Fibroblast of skin of right biceps (primary cell): ENCODE measurements at places on chromosomes 1 and 21.

- DNase-seq, result peak; percentile 46
Observed at GRCh38 chr1:82225421-82226185, 424.9 kb downstream of the ADGRL2 start.

DNA sequence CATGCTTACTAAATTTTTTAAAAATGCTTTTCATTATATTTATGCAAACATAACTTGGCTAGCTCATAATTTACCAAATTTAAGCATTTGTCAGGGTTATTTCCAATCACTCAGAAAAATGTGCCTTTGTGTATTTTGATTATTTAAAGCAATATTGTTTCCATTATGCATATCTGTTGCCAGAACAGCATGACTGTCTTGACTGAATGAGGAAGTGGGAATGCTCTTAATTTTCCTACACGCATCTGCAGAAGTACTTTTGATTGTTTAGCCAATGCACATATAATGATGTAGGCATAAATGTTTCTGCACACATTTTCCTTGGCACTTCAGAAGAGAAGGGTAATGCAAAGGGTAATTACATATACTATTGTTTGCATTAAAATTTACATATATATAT is 92.5 kb upstream of the ADGRL2 start:
- DNase-seq, result no peak

- no peak for DNase-seq
Observed at GRCh38 chr1:25135909-25136308, 96.4 kb downstream of the SYF2 start.

- DNase-seq, result peak; percentile 98
Observed at GRCh38 chr1:84365225-84366221, 32.8 kb upstream of the DNASE2B start.

DNA sequence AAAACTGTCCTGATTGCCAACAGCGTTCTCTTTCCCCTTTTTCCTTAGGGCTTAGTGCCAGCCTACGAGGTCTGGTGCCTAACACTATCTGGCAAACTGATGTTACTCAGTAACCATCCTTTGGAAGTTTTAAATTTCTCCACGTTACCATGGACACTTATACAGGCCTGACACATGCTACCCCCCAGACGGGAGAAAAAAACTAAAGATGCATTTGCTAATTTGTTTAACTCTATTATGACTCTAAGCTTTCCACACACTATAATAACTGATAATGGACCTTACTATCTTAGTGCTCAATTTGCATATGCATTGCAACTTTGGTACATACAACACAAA is 36.8 kb downstream of the CLCA1 start:
- peak; percentile 11 for DNase-seq

DNA sequence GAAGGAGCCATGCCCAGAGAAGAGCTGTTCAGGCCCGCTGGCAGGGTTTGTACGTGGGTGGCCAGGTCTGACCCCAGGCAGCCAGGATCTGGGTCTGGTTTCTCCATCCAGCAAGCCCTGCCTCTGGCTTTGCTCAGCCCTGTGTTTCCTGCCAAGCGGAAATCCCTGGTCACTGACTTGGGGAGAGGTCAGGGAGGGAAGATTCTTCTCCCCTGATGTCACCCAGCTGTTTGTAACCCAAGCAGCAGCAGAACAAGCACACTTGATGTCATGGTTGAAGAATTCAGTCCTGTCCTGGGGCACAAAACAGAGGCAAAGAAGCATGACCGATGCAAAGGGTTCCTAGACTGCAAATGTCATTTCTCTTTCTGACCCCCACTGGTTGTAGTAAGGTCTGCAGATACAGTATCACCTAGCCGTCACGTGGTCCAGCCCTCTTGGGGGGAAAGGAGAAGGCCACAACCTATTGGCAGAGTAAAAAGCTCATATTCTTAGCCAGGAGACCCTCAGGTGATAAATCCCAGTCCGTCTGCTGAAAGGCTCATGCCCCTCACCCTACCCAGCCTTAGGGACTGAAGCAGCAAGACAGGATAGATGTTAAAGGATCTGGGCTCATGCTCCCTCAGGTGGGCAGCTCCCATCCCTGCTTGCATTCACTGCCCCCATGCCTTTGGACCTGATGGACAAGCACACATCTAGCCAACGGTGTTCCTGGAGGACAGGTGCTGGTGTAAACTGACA is 120.9 kb downstream of the SYT2 start:
- peak; percentile 98 for DNase-seq

- DNase-seq, result no peak
Observed at GRCh38 chr1:29632806-29633615, 396.7 kb downstream of the PTPRU start.

GRCh38 chr1:63988941-63989340 is 214.5 kb upstream of the UBE2U start:
- DNase-seq, result no peak

DNA sequence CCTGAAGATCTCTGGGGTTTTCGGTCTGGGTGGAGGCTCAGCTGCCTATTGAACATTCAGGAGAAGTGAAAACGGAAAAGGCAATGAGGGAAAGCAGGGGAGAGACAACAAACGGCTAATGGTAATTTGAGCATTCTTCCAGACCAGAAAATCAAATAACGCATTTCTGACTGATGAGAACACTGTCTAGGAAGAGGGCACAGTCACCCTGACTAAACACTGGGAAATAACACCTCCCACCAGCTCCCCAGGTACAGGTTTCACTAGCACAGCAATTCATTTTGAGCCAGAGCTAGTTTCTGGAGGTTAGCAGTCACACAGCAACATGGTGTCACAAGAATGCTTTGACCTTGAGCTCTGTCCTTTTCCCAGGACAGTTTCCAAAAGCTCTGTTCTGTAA is 21.1 kb downstream of the NCF2 start:
- peak; percentile 61 for DNase-seq

DNA sequence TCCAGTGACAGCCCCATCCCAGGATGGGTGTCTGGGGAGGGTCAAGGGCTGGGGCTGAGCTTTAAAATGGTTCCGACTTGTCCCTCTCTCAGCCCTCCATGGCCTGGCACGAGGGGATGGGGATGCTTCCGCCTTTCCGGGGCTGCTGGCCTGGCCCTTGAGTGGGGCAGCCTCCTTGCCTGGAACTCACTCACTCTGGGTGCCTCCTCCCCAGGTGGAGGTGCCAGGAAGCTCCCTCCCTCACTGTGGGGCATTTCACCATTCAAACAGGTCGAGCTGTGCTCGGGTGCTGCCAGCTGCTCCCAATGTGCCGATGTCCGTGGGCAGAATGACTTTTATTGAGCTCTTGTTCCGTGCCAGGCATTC is 24.2 kb downstream of the PCSK9 start:
- no peak for DNase-seq

GRCh38 chr1:202357506-202357905 is 9.0 kb downstream of the PPP1R12B start:
- DNase-seq, result no peak

DNA sequence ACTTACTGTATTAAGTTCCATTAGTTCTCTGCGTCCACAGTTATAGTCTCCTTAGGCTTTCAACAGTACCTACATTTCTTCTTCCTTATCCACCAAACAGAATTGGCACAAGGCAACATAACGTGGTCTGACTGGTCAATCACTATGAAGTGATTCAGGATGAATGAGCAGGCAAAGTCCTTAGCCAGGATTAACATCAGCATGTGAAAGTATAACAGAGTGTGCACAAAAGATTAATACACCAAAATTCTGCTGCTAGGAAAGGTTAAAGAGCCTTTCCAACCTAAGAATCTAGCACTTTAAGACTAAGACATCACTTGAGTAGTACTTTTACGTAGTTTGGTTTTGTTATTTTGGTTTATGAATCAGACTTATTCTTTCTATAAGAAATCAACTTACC is 15.8 kb downstream of the DEPDC1 start:
- DNase-seq, result no peak

- DNase-seq, result peak; percentile 94
Observed at GRCh38 chr1:51636764-51637522, 20.1 kb downstream of the OSBPL9 start.

DNA sequence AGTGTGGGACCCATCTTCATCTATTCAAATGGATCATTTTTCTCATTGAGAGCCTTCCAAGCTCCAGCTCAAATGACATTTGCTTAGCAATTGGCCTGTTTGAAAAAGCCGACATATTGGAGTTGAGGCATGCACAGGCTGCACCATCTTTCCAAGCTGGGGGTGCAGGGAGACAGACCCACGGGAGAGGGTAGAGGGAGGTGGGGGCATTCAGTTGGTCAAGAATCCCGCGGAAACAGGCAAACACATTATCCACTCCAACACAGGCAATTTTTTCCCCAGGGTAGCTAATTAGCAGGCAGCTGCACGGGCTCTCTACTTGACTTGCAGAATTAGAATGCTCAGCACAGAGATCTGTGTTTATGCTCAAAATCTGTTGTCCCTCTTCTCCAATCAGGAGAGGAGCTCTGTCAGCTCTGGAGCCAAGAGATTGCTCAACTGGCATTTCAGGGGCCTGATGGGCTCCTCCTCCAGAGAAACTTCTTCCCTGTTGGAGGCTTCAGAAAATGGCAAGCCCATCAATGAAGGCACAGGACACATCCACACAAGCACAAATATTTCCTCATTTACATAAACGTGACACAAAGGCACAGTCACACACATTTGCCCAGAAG is 267.8 kb downstream of the FOXD2 start:
- no peak for DNase-seq

DNA sequence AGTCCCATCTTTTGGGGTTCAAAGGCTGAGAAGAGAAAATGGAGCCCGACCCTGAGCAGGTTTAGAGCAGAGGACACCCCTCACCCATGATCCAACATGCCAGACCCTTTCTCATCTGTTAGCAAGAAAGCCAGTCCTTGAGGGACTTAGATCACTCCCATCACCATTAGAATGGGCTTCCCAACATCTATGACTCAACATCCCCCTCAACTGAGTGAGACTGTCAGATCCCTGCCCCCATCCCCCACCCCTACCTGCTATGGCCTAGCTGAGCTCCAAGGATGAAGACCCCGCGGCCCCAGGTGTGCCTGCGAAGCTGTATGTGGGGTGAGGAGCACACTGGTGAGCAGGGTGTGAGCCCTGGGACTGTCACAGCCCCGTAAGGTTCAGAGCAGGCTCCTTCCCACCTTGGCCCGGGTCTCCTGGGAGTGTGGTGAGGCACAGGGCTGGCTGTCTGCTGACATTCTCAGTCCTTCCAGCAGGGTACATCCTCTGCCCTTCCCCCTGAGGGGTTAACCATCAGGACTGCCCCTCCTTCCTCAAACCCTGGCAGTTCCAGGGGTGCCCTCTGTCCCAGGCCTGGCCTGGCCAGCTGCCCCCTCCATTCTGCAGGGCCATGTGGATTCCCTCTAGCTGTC is 21.4 kb upstream of the BLACAT1 start:
- no peak for DNase-seq

- DNase-seq, result no peak
Observed at GRCh38 chr1:2941907-2942306, 79.4 kb upstream of the ACTRT2 start.

GRCh38 chr21:31133243-31133830 is 95.1 kb upstream of the KRTAP19-8 start:
- no peak for DNase-seq

GRCh38 chr1:217072926-217073325 is 349.7 kb upstream of the ESRRG start:
- DNase-seq, result no peak

DNA sequence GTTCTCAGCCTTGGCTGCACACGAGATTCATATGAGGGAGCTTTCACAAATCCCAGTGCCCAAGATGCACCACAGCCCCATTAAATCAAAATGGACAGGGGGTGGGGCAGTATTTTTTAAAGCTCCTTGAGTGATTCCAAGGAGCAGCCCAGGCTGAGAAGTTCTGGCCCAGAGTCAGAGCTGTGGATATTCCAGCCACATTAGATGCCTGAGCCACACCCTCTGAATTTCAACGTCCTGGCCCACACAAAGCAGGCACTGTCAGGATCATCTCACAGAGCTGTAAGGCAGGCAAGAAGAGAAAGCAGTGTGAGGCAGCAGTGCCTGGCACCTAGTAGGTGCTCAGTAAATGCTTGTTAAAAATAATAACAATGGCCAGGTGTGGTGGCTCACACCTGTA is 37.4 kb downstream of the PAX7 start:
- DNase-seq, result no peak

DNA sequence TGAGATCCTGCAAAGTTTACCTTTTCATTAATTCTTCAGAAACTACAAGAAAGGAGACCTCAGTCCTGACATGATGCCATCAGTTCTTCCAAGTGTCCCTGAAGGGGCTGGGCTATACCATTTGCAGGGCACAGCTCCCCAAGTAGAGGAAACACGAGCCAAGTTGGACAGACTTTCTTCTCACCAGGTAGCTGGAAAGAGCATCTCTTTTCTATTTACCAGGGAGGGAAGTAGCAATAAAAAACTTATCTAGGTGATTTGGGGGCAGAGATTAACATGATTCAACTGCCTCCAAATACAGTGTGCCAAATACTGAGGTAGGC is 103.9 kb upstream of the KCND3 start:
- no peak for DNase-seq

- peak; percentile 49 for DNase-seq
Observed at GRCh38 chr1:233518344-233518743, 95.6 kb upstream of the KCNK1 start.
